T-helper 2 cell (primary cell): ENCODE measurements at places on chromosomes 5 and 9.

GRCh38 chr5:178529080-178529479 is 61.1 kb downstream of the COL23A1 start:
- no peak for DNase-seq

DNA sequence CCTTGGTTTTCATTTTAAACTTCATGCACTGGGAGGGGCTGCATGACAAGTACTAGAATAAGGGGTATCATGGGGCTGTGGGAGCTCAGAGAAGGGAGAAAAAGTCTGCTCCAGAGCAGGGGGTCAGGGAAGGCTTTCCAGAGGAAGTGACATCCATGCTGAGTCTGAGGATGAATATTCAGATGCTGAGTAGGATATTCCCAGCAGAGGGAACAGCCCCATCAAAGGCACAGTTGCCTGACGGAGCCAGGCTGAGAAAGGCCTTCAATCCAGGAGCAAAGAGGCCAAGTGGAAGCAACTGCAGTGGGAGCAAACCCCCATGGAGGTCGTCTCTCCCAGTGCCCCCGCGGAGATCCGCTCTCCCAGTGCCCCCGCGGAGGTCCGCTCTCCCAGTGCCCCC is 4.4 kb downstream of the PFN3 start:
- no peak for DNase-seq

- no peak for DNase-seq
Measured at GRCh38 chr5:115949096-115949495, 13.2 kb upstream of the LVRN start.

GRCh38 chr9:2060424-2060823 is 45.3 kb downstream of the SMARCA2 start:
- DNase-seq: no peak

GRCh38 chr9:88746029-88746742 is 211.2 kb downstream of the NXNL2 start:
- DNase-seq: no peak

- no peak for DNase-seq
Measured at GRCh38 chr9:129554649-129555048, 66.3 kb downstream of the C9orf50 start.

GRCh38 chr5:83683836-83684235 is 36.8 kb downstream of the HAPLN1 start:
- no peak for DNase-seq

- no peak for DNase-seq
Measured at GRCh38 chr9:137031904-137032640, at the start of gene FUT7. Gene FUT7 (minus strand): TSS chr9:137032088. CDS start chr9:137031991, 97 bp downstream.

GRCh38 chr9:134165357-134166315 is 1.3 kb upstream of the RNU6ATAC start:
- no peak for DNase-seq

DNA sequence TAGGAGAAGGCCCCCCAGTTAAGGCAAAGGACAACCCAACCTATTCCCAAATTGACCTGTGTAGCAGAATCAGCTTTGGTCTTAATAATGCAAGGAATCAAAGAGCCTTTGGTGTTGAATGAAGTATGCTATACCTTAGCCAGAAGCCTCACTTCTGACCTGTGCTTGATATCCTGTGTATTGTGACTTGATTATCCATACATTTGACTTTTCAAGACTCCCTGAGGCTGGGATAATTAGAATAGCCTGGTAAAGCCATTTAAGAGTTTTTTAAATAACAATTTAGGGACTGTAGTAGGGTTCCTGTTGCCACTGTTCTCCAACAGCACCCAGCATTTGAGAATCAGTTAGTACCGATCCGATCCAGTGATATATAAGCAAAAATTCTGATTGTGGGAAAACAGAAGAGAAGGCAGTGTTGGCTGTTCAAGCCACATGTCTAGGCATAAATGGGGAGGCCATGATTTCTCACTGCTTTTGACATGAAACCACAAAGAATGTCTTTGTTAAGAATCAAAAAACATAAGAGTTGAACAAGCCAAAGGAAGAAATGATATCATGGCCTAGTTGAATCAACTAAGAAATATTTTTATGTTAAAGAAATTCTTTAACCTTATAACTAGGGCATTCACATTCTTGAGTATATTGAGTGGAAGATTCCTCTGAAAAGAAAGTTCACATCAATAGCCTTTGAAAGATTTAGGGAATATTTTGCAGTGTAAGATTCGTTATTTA is 98.9 kb downstream of the F2RL2 start:
- no peak for DNase-seq

DNA sequence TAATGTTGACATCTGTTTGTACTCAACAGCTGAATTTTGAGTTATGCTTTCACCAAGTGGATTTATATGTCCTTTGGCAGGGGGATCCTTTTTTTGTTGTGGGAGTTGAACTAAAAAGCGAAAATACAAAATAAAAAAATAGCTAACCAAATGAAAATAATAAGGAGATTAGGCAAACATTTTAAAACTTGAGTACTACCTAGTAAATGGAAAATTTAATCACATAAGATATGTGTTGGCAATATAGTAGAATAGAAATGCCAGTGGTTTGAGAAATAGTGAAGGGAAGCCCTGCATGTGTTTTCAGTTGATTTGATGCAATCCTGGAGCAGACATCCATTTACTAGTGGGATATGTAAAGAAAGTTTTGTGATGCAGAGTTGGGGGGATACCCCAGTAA is 98.0 kb downstream of the RASGRF2 start:
- no peak for DNase-seq

GRCh38 chr5:332843-333242 is 11.3 kb downstream of the AHRR start:
- DNase-seq: peak; percentile 90

DNA sequence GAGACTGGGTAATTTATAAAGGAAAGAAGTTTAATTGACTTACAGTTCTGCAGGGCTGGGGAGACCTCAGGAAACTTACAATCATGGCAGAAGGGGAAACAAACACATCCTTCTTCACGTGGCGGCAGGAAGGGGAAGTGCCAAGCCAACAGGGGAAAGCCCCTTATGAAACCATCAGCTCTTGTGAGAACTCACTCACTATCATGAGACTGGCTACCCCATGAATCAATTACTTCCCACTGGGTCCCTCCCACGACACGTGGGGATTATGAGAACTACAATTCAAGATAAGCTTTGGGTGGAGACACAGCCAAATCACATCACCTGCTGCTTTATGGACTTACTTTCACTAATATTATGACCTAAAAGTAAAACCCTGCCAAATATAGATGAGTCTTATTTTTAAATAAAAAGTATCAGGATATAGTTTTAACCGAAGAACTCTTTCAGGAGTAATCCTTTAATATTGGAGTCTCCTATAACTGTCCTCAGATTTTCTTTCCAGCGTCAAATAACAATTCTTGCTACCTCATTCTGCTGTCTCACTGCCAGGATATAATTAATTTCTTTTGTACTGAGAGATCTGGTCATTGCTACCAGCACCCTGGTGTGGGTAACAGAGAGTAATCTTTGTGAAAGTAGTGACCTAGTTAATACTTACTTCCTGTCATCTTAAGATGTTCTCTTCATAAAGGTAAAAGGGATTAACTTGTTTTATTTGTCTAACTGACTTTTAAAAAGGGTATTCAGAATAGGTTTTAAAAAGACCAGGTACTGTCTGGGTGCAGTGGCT is 68.6 kb downstream of the NLN start:
- peak; percentile 57 for DNase-seq

- no peak for DNase-seq
Measured at GRCh38 chr9:129374651-129375050, 196.6 kb upstream of the IER5L start.

DNA sequence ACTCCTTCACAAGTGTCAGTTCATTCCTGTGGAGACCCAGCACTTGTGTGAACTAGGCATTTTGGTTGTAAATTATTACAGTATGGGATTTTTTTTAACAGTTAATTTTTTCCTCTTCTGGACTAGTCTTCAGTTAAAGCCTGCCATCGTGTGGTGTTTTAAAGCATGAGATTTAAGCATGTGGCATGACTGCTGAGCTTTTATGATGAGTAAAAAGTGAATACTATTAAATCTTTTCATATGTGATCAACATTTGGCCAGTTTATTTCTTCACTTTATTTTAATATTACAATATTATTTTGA is 25.0 kb downstream of the LMNB1 start:
- no peak for DNase-seq

DNA sequence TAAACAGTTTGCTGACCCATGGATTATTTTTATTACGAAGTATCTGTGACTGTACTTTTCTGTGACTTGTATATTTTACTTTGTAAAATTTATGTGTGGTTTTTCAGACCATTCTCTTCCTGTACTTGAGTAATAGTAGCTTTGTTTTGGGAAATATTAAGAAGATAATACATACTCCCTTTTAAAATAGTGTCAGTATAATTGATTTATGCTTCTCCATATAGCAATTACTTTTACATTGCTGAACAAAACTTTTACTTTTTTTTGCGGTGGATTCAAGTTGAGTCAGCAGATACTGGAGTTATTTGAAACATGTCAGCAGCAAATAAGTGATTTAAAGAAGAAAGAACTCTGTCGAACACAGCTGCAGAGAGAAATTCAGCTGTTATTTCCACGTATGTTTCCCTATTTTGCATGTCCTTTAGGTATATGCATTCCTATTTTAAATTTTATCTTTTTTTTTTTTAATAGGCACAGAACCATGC is 28.4 kb downstream of the TENT2 start:
- no peak for DNase-seq

DNA sequence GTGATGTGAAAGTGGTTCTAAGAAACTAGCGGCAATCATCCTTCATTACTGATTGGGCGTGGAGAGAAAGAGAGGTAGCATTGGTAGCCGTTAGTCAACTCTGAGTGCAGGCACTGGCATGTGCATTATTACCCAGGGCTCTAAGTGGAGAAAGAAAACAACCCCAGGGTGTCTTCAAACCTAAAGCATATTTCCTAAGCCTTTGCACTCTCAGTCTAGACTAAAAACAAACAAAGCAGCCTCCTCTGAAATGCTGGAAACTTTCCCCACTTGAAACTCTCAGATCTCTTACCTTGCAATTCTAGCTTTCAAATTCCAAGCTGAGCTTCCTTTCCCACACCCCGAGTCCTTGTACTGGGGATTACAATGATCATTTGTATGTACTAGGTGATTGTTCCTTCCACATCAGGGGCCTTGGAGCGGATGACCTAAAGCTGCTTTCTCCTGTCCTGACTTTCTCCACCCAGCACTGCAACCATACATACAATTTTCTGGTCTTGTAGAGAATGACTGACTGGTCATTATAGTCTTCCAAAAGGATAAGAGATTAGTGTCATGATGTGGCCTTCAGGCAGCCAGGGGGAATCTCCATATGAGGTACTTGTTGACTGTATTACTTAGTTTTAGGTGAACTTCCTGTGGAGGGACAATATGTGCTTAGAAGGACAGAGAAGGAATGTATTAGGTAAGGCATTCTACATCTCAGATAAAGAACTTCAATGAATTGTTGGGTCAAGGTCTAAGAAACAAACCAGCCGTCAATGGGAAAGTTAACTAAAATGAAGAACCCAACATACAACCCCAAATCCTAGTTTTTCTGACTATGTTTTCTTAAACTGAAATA is 98.3 kb upstream of the CDKN2B start:
- DNase-seq: no peak

GRCh38 chr9:83030391-83031107 is 32.4 kb downstream of the RASEF start:
- no peak for DNase-seq

DNA sequence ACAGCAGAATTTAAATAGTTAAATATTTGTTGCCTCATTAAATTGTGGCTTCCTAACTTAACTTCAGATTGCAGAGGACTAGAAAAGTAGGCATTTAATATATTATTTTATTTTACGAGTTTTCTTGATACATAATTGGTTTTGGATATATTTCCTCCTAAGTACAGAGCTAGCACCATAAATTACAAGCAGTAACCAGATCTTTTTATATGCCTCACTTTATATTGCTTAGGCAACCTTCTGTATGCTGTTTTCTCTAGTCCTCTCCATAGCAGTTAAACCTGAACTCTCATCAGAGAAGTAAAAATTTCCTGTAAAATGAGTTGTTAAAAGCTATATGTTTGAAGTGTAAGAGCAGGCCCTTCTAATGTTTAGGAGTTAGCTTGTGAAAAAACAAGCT is 144.2 kb downstream of the ZCCHC7 start:
- DNase-seq: no peak

- DNase-seq: no peak
Measured at GRCh38 chr5:669842-670395, 23.2 kb downstream of the TPPP start.

GRCh38 chr5:156914371-156914737 is 48.7 kb downstream of the TIMD4 start:
- DNase-seq: no peak

GRCh38 chr5:94130077-94130476 is 388.7 kb upstream of the POU5F2 start:
- DNase-seq: no peak

DNA sequence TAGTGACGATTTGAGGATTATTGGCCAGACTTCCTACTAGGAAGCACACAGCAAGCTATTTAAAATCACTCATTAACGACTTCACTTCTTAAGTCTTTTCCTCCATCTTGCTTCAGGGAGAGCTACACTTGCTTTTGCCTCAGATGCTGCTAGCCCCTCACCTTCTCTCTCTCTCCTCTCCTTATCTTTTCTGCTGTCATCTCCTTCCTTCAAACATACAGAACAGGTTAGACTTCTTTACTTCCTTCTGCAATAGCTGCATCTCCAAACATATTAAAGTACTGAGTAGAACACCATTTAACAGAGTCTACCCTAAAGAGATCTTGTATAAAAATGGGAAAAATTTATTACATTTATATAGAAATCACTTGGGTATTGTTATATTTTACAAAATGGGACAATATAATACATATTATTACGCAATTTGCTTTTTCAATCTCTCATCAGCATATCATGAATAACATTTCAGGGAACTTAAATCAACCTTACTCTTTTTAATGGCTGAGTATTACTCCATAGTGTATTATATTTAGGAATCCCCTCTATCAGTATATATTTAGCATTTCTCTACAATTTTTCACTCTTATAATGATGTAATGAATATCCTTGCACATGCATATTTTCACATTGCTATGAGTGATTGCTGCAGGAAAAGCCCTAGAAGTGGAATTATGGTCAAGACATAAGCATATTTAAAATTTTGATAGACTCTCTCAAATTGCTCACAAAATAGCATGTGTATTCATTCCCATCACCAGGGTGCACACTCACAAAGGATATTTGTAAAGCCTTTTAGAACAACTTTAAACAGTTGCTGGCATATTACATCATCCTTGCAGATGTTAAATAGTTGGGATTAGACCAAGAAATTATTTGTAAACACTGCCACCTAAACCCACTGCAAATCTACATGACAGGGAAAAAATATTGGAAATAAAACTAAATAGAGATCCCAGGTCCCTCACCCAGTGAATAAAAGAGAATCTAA is 164.5 kb upstream of the NFIB start:
- DNase-seq: no peak

GRCh38 chr9:37913480-37914153 is 9.7 kb upstream of the SLC25A51 start:
- DNase-seq: peak; percentile 66

GRCh38 chr5:55278778-55279177 is 28.7 kb downstream of the DHX29 start:
- DNase-seq: no peak

DNA sequence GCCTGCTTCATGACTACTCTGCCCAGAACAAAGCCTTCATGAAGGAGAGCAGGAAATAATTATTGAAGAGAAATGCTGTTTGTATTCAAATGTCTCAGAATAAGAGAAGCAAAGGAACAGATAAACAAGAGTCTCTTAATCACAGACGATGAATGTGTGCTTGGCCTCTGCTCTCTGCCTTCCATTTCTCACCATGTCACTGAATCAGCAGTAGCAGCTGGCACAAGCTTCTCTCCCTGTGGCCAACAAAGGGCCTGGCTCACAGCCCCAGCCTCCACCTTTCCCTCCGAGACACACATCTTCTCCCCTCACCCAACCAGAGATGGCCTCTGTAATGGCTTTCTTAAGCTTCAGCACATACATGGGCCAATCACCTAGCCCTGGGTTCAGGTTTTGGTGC is 128.1 kb upstream of the SLIT3 start:
- no peak for DNase-seq
